ENCODE measurements at places on chromosomes 2 and 18. TPM values are rescaled to one million over a fixed set of nuclear protein-coding genes. Genes with fewer than 3 reads are reported as not detected.
A peak's percentile ranks its signal among the peaks of the same experiment; 100 is the strongest.

DNA sequence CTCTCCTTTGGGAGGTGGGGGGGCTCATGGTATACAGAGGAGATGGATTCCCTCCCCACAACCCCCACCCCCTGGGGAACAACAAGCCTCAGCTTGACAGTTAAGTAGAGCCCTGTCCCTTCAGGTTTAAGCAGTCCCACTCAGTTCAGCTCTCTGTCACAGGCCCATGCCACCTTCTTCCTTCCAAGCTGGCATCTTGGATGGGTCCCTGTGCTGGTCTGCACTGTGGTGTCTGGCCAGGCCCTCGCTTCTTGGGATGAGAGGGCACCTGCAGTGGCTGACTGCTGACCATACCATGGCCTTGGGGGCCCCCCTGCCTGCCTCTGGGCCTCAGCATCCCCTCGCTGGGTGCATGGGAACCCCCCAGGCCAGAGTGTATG, 20.4 kb upstream of the GPR17 start:
- peaks cover 6% of the 10 kb centered on the region for H3K4me1 ChIP-seq
- no peak for DNase-seq
- no peak overlapping the region for H3K27ac ChIP-seq
- H3K36me3 ChIP-seq = no peaks in the 10 kb centered on the region

SNTG2 gene
- 0.93 TPM for total RNA-seq

RHOB gene
- total RNA-seq = 105 TPM

DNA sequence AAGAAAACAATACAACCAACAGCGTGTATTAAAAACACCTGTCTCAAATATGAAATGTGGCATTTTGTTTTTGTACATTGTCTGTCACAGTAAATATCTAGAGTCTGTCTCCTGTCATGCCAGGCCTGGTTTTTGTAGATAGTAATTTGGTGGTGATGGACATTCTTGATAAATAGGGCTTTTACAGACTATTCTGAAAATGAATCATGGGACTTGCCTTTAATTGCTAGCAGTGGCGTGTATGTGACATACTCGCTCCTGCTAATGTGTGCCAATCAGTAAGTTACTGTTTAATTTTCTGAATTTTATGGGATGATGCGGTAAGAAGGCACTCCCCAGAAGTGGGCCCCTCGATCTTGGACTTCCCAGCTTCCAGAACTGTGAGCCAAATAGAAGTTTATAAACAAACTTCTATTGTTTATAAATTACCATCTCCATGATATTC, 83.7 kb downstream of the TANC1 start:
- H3K4me1 ChIP-seq = peaks cover 1% of the 10 kb centered on the region
- peak overlapping the region; percentile 41 for H3K27ac ChIP-seq
- H3K36me3 ChIP-seq = no peaks in the 10 kb centered on the region
- H3K4me3 ChIP-seq = no peak overlapping the region
